ENCODE measurements at places on chromosomes 16 and 17.
A peak's percentile ranks its signal among the peaks of the same experiment; 100 is the strongest.

DNA sequence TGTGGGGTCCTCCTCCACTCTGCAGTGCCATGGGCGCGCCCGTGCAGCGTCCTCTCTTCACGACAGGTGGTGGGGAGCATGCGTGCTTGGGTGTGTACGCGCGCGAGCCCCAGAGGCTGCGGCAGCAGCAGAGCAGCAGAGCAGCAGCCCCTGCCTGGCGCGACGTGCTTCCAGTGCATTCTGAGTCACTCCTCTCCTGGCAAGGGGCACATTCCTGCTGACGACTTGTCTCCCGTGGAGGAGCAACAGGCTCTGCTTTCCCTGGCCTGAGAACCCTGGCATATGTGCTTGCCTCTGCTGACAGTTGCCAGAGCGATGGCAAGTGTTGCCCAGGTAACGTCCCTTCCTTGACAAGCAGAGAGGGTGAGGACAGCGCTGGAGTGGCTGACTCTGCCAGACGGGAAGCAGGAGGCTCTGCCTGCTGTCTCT is 133.8 kb upstream of the PLCG2 start:
- DNase-seq: no peak

GRCh38 chr16:58258326-58258725 is 36.5 kb downstream of the PRSS54 start:
- no peak for DNase-seq

DNA sequence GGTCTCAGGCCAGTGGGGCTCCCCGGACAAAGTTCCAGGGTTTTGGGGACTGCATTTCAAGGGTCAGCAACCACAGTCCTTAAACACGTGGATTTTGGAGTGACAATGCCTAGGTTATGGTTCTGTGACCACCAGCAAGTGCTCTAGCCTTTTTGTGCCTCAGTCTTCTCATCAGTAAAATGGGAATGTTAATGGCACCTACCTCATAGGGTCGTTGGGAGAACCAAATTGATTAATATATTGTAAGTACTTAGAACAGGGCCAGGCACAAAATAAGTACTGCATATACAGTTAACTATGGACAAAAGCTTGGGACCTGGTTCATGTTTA is 13.8 kb downstream of the IL4R start:
- DNase-seq: no peak

DNA sequence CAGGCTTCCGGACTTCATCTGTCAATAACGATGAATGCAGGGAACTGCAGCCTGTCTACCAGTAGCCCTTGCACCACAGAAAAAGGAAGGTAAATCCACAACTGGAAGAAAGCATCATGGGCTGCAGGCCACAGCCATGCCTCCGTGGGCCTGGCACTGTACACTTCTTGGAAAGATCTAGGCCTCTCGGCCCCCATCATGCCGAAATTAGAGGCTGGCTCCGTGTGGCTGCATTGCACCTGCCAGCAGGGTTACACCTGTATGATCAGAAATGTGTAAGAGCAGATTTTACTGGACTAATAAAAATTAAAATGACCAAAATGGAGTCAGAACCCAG is 52.2 kb downstream of the SDK2 start:
- DNase-seq: no peak

- no peak for DNase-seq
These were observed 32.1 kb downstream of the PRKAR1A start for GRCh38 chr17:68544111-68544915.

GRCh38 chr16:76164970-76165558 is 112.1 kb upstream of the CNTNAP4 start:
- no peak for DNase-seq

DNA sequence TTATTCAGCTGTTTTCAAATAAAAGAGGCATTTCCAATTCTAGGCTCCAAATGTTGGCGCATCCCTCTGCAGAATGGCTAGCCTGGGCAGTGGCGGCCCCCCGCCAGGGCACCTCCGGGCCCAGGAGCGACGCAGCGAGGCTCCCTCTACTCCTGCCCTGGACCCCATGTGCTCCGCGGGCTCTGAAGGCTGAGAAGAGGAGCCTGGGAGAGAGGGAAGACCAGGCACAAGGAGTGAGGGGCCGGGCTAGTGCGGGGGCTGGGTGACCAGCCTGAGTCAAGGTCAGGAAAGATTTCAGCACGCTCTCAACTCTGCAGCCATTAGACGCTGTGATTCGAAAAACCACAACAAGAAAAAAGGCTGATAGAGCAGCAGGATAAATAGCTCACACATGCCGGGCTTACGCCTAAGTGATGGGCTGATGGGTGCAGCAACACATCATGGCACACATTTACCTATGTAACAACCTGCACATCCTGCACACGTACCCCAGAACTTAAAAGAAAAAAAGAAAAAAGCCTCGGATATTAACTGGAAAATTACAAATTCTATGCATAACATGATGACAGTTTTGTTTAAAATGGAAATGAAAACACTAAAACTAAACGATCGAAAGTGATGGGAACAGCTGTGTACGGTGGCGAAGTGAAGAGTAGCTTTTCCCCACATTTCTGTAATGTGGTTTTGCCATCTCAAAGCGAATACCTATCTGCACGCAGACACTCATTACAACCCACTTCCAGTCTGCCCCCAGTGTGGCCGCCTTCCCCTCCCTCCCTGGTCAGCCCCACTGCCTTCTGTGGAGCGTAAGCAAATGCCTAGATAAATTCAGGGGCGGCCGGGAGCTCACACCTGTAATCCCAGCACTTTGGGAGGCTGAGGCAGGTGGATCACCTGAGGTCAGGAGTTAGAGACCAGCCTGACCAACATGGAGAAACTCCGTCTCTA is 44.4 kb downstream of the MAP1LC3B start:
- no peak for DNase-seq

DNA sequence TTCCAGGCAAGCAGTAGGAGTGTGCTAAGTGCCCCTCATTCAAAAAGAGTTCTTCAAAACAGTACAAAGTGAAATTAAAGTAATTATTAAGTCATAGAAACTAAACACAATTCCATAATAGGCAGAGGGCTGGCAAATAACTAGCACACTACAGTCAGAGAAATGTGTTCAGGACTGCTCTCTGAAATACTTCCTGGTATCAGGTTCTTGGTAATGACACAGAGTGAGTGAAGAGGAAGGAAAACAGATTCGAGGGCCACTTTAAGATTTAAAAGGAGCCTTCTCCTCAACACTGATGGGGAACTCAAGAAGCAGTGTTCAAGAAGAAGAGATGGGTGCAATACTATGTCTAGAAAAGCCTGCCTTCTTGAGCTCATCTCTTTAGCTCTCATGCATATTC is 139.2 kb downstream of the TOX3 start:
- no peak for DNase-seq

GRCh38 chr17:20105539-20106280 is 96.6 kb downstream of the SPECC1 start:
- DNase-seq: no peak

DNA sequence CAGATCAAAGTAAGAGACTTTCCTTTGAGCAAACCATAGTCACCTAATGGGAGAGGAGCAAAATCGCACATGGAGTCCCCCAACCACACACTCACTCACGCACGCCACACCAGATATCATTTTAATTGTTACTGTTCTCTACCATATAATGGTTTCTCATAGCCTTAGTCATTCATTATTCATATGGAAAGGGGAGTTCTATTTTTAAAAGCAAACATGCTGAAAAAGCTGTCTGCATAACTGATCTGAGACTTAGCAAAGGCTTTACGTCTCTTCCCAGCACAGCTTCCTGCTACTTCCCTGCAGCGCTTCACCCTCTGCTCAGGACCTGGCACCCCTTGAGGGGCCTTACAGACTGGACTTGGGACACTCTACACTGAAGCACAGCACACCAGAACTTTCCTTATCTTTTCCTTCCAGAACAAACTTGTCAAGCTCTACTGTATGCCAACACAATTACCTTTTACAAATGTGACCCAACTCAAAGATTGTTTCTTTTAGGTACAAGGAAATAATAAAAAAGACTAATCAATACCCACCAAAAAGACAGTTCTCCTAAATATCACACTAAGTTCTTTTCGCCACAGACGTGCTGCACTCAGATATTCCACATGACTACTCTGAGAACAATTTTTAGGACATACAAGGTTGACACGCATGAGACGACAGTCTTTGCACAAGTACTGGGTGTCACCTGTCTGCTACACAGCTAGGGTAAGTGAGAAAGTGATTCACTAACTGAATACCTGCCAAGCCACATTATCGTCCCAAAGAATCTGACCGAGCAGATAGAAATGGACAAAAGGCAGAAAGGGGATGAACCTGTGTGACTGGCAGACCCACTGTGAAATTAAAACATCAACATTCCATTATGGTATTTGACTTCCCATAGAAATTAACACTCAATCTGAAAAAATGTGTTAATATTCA is 21.5 kb downstream of the SRP68 start:
- no peak for DNase-seq

GRCh38 chr17:17783825-17784656 is 52.7 kb downstream of the SREBF1 start:
- DNase-seq: no peak

DNA sequence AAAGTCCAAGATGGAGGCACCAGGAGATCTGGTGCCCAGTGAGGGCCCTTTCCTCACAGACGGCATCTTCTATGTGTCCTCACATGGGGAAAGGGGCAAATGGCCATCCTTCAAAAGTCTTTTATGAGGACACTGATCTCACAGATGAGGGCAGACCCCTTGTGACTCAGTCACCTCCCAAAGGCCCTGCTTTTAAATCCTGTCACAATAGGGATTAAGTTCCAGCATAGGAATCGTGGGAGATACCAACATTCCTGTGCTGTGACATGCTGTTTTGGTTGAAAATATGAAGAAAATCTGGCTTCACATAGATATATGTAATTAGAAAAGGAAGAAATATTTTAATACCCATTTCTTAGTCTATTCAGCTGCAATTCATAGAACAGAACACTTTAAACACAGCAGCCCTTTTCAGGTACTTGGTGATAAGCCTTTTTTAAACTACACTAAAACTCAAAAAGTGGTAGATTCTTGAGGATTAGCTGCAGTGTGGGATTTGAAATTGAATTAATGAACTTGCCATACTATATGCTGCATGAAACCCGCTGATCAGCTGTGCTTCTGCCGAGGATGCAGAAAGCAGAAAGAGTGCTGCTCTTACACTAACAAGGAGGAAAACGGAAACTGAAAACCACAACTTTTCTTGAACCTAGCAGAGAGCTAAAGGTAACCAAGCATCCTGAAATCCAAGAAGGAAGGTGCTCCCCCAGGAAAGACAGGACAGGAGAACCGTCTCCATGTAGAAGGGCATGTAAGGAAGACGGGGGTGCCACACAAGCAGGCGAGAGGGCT is 32.7 kb downstream of the VPS53 start:
- no peak for DNase-seq

GRCh38 chr17:79657861-79658810 is 47.3 kb upstream of the RBFOX3 start:
- no peak for DNase-seq

DNA sequence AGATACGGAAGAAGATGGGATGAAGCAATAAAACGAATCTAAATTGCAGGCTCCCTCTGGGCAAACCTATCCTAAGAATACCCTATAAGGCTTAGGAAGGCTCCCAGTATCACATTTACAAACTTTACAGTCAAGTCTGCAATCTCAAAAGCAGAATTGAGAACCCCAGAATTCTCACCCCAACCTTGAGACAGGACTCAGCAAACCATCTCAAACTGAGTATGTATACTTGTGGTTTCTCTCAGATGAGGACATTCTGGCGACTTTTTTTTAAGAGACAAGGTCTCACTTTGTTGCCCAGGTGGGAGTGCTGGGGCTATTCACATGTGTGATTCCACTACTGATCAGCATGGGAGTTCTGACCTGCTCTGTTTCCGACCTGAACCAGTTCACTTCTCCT is 19.3 kb upstream of the ITGA2B start:
- no peak for DNase-seq

GRCh38 chr16:50683689-50684374 is 2.7 kb upstream of the SNX20 start:
- peak; percentile 60 for DNase-seq

- no peak for DNase-seq
These were observed 9.7 kb upstream of the ULK2 start for GRCh38 chr17:19877364-19877945.

DNA sequence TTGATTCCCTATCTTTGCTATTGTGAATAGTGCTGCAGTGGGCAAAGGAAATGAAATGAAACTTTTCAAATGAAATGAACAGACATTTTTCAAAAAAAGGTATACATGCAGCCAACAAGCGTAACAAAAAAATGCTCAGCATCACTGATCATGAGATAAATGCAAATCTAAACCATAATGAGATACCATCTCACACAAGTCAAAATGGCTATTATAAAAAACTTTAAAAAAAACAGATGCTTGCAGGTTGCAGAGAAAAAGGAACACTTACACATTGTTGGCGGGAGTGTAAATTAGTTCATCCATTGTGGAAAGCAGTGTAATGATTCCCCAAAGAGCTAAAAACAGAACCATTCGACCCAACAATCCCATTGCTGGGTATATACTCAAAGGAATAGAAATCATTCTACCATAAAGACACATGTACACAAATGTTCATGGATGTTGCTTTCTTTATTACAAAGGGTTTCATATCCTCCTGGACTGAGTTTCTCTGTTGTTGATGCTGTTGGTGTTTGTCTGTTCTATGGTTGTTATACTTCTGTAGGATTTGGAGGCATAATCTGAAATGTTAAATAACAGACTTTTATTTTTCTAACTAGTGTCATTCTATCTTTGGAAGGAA is 99.3 kb upstream of the SOX9 start:
- DNase-seq: no peak

DNA sequence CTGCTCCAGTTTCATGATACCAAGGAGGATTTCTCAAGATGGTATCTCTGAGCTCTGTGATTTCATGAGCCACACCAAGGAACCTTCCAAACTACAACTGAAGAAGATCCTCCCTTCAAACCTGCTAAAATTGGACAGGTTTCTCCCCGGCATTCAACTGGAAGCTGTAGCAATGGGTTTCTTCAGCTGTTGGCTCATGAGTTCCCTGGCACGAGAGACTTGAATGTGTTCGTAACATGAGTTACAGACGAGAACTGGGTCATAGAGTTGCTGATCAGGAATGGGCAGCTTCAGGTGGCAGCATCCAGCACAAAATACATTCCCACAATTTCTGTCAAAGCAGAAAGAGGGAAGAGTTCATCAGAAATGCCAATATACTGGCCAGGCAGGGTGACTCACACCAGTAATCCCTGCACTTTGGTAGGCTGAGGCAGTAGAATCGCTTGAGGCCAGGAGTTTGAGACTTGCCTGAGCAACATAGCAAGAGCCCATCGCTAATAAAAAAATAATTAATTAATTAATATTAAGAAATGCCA is 3.4 kb upstream of the HSF5 start:
- DNase-seq: no peak
